GM23248 (cell line): ENCODE measurements at places on chromosomes 7 and 10. TPM values are rescaled to one million over a fixed set of nuclear protein-coding genes. Genes with fewer than 3 reads are reported as not detected.

DNA sequence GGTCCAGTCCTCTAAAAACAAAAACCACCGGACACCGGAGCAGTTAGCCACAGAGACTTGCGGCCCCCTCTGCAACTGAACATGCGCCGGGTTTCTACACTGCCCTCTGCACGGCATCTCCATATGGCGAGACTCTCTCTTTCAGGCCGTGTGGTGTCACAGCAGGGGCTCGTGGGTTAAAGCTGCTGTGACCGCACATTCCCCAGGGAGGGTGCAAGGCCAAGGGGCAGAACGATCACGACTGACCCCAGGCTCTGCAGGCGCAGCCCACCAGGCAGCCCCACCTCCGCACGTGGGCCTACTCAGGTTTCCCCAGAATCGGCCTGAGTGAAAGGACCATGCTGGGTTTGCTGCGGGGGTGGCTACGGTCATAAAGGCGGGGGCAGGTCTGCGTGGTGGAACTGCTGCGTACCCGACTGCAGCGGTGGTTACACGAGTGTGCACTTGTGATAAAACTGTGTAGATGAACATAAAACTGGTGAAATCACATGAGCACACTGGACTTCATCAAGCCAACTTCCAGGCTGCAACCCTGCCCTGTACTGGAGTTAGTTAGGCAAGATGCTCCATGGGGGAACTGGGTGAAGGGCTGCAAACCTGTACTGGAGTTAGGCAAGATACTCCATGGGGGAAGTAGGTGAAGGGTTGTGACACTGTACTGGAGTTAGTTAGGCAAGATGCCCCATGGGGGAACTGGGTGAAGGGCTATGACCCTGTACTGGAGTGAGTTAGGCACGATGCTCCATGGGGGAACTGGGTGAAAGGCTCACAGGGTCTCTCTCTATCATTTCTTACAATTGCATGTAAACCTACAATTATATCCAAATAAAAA is 81.4 kb upstream of the PPP2R2D start:
- H3K4me1 ChIP-seq: no peaks in the 10 kb centered on the region
- no peak for DNase-seq
- no peaks in the 10 kb centered on the region for H3K36me3 ChIP-seq
- H3K27me3 ChIP-seq: no peaks in the 10 kb centered on the region
- H3K27ac ChIP-seq: no peak overlapping the region

DNA sequence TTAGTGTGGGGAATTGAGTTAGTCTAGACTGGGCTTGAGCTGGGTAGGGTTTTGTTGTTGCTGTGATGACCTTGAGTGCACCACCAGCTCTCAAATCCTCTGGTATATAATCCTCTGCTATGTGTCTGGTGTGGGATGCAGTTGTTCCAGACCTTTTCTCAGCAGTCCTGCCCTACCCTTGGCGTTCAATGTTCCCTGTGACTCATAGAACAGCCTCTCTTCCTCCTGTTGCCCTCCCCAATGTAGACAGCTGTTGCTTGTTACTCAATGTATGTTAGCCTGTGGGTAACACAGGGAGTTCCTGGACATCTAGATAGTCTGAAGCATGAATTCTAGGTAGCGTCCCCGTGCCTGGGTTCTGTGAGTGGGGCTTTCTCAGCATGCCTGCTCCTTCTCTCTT is 19.8 kb downstream of the ACBD7 start:
- no peak overlapping the region for H3K27ac ChIP-seq
- H3K36me3 ChIP-seq: no peaks in the 10 kb centered on the region
- H3K4me1 ChIP-seq: no peaks in the 10 kb centered on the region
- DNase-seq: peak; percentile 62

- DNase-seq: peak; percentile 7
- H3K27ac ChIP-seq: no peak overlapping the region
- H3K4me1 ChIP-seq: peaks cover 12% of the 10 kb centered on the region; the same call in 1 of the 2 replicates
- H3K36me3 ChIP-seq: no peaks in the 10 kb centered on the region
- no peaks in the 10 kb centered on the region for H3K27me3 ChIP-seq
- no peak overlapping the region for H3K4me3 ChIP-seq
These were observed 10.9 kb upstream of the CYP3A4 start for GRCh38 chr7:99794585-99795502.

DNA sequence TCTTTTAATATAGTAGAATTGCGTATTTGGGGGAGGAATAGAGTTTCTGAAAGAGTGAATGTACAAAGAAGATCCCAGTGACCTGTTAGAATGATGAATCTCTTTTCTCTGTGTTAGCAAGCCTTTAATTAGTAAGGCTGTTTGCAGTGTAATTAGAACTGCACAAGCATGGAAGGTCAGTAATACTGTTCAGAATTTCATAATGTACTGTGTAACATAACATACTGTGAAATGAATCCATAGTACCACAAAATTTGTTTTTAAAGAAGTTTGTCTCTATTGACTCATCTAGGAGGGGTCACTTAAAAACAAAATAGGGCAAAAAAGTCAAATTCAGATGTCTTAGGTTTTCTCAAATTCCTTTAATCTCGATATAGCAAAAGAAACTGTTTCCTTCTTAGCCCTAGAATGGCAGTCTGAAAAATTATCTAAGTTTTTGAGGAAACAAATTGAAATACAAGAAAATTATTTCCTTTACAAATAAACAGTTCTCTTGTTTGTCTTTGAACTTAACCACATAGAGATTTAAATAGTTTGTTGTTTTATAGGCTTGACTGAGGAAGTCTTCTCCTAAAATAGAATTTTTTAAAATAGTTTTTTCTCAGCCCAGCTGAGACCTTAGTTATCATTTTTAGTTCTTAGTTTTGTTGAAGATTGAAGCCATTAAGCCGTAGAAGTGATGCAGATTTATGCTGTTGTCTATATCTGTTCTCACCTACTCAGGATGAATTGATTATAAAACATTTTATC is 12.5 kb downstream of the ADK start:
- no peak overlapping the region for H3K27ac ChIP-seq
- H3K36me3 ChIP-seq: no peaks in the 10 kb centered on the region
- DNase-seq: no peak
- H3K4me3 ChIP-seq: no peak overlapping the region
- H3K4me1 ChIP-seq: peaks cover 7% of the 10 kb centered on the region; the same call in 1 of the 2 replicates

DYNC1I1 gene
- 0.38 and 1.4 TPM in 2 replicates for total RNA-seq

DNA sequence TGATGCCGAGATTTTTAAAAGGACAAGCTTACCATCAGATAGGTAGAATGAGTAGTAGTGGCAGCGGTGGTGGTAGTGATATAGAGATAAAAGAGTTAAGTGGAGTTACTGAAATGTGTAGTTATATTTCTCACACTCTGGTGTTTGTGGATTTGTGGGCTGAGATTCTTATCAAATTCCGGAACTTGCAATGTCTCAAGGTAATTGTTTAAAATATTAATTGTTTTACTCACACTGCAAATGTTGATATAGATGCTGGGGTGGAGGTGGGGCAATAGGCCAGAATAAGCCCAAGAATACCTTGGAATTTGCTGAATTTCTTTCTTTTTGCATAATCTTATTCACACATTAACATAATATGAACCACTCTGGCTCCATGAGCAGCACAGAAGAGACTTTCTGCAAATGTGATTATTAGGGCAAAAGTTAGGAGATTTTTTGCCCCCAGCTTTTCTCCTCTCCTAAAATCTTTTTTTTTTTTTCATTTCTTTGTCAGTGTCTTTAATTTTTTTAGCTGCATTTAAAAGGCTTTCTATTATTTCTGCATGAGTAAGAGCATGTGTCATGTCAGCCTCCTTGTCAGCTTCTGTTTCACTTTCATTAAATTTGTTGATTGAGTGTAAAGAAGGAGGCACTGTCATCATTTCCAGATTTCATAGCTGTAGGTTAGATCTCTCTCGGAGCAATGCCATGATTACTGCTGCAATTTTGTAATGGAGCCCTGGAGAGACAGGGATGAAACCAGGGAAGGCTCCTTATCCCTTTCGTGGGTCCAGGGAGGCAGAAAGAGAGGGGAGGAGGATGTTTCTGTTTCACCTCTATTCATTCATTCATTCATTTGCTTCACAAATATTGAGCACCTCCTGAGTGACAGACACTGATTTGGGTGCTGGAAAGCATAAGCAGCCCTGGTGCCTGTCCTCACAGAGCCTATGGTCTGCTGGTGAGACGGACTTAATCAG is 13.1 kb upstream of the SGMS1 start:
- H3K36me3 ChIP-seq: no peaks in the 10 kb centered on the region
- H3K4me1 ChIP-seq: peaks cover 23% of the 10 kb centered on the region
- H3K4me3 ChIP-seq: 0 out of 2 replicates have a peak overlapping the region, but pooled peaks have one; percentile 3
- no peak overlapping the region for H3K27ac ChIP-seq
